ENCODE measurements at places on chromosomes 16 and 17. TPM values are rescaled to one million over a fixed set of nuclear protein-coding genes. Genes with fewer than 3 reads are reported as not detected.

GRCh38 chr16:87806641-87807546 lies 41.1 kb upstream of the KLHDC4 start:
- DNase-seq, result peak; percentile 85

DNA sequence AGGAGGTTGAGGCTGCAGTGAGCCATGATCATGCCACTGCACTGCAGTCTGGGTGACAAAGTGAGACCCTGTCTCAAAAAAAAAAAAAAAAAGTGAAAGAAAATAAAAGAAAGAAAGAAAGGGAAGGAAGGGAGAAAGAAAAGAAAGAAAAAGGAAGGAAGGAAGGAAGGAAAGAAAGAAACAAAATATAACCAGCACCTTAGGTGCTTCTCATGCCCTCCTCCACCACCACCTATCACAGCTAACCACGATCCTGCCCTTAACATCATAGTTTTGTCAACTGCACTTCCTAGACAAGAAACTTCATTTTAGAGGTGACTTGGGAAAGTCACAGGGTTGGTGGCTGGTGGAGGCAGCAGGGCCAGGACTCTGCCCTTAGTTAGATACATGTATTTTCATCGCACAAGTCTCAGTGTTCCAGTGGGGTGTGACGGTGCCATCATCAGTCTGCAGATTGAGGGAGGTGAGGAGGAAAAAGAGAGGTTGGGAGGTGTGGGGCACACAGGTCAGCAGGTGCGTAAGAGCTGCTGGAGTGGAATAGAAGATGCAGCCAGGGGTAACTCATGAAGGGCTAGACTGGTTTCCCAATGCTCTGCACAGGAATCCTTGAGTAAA lies 10.0 kb downstream of the SUPT4H1 start:
- no peak for DNase-seq

GRCh38 chr17:62693616-62694409 lies 66.3 kb downstream of the MRC2 start:
- no peak for DNase-seq

DNA sequence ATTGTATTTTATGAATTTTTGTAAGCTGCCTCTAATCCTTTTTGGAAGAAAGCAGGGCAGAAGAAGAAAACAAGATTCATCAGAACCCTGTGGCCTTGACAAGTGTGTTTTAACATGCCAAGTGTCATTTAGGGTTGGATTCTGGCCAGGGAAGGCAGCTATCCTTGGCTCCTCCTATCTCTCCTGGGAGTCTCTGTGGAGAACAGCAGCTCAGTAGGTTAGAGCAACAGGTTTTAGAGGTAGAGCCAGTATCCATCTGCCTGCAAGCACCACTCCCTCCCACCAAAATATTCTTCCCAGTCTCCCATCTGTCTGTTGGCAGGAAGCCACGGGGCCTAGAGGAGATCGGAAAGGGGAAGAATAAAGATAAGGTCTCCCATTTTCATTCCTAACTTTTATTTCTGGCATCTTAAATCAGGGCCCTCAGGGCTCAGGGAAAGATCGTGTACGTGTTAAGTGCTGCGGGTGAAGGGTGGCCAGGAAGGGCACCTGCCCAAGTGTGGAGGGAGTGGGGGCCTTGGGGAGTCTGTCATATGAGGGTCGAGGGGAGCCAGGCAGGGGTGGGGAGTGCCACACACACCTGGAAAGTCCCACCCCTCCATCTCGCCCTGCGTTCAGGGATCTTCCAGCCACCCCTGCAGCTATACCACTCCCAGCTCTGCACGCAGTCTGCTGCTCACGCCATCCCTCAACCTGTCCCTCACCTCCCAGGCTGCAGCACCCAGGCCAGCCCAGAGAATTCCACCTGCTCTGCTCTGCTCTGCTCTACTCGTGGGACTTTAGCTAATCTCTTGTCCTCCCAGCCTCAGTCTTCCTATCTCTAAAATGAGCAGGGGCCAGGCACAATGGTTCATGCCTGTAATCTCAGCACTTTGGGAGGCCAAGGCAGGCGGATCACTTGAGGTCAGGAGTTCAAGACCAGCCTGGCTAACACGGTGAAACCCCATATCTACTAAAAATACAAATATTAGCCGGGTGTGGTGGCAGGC lies 17.1 kb upstream of the CPSF4L start:
- DNase-seq, result no peak

DNA sequence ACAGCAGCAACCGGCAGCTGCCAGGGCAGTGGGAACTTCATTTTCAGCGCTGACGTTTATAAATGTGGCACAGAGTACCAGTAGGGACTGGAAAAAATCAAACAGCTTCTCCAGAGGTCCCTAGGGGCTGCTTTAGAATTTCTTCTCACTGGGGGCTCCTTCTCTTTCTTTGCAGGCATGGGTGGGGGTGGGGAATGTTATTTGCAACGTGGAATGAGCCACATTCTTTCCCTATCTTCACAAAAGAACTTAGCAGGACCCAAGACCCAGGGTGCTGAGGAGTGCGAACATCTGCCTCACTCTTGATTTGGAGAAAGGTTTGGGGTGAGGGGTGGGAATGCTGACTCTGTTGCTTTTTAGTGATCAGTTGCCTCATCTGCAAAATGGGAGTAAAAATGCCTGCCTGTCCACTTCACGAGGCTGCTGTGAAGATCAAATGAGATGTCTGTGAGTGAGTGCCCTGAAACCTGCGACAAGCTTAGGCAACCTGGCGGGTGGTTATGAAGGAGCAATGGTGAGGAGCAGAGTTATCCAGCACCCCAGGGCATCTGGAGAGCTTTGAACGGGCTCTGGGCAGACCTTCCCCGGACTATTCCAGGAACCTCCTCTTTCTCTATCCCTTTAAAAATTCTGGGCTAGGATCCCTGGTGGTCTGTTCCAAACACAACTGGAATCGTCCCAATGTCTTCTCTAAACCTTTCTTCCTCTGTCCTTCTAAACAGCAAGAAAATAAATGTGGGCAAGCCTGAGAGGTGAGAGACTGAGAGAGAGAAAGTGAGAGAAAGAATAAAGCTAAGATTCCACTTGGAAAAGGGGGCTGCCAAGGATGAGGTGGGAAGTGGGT lies 10.7 kb upstream of the PIPOX start:
- DNase-seq, result no peak

DNA sequence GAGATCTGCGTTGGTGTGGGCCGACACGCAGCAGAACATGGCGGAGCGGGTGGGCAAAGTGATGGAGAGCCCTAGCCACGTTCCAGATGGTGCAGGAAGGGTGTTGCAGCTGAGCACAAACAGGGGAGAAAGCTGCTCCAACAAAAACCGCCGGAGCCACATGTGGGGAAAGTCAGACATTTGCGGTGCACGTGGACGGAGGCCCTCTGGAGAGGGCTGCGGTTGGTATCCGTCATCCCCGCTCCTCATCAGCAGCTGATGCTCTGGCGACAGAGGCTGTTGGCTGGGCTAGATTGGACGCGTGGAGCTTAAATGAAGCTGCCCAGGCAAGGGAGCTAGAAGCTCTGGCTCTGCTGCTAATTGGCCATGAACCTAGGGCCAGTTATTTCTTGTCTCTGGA lies 43.5 kb upstream of the ADCY9 start:
- no peak for DNase-seq

The TAC4 gene
- total RNA-seq, result 17.1 TPM

- no peak for DNase-seq
Observed at GRCh38 chr16:86376837-86377236, 133.5 kb upstream of the FOXF1 start.

GRCh38 chr16:78768718-78769117 lies 669.3 kb downstream of the WWOX start:
- DNase-seq, result no peak

The ST6GALNAC1 gene
- total RNA-seq, result 1.7 TPM

DNA sequence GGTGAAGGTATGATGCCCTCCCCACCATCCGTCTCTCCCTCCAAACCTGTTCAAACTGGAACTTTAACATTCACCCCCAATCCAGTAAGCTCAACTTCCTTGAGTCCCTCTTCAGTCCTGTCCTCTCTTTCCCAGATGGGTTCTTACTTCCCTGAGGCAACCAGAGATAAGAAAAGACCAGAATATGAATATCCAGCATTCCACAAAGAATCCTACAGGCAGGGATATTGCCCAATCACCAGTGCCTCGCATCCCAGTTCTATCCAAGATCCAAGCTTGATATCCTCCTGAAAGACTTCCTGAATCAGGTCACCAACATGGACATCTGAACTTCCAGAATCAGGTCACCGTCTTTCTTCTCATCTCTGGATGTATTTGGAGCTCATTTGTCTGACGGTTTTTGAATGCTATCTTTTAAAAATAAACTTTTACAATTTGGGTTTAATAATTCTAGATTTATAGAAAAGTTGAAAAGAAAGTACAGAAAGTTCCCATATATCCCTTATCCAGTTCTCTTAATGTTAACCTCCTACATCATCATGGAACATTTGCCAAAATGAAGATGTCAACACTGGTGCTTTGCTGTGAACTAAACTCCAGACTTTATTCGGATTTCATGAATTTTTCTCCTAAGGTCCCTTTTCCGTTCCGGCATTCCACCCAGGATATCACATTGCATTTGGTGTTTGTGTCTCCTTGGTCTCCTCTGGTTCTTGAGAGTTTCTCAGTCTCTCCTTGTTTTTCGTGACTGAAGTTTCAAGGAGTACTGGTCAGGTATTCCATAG lies 13.7 kb upstream of the COL1A1 start:
- DNase-seq, result peak; percentile 42

DNA sequence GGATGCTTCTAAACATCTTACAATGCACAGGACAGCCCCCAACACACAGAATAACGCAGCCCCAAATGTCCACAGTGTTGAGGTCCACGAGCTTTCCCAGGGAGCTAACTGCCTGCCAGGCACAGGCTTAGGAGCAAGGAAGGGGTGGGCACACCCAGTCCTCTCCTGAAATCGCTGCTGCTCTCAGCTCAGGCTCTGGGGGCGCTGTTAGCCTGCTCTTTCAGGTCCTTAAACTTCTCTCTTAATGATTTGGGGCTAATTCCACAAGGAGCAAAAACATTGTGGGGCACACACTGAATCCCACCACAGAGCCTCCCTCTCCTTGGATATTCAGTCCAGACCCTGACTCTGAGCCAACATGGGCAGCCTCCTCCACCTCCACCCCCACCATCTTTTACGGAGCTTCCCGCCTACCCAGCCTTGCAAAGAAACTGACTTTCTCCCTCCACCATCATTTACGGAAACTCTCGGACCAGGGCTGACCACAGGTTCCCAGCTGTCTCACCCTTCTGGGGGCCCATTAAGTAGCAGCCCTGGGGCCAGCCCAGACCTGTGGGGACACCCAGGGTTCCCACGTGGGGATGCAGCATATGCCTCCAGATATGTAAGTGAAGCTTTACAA lies 1.1 kb downstream of the CD300H start:
- no peak for DNase-seq

The IL17C gene
- not detected for total RNA-seq

GRCh38 chr16:89184933-89185794 lies 13.6 kb downstream of the CDH15 start:
- no peak for DNase-seq

DNA sequence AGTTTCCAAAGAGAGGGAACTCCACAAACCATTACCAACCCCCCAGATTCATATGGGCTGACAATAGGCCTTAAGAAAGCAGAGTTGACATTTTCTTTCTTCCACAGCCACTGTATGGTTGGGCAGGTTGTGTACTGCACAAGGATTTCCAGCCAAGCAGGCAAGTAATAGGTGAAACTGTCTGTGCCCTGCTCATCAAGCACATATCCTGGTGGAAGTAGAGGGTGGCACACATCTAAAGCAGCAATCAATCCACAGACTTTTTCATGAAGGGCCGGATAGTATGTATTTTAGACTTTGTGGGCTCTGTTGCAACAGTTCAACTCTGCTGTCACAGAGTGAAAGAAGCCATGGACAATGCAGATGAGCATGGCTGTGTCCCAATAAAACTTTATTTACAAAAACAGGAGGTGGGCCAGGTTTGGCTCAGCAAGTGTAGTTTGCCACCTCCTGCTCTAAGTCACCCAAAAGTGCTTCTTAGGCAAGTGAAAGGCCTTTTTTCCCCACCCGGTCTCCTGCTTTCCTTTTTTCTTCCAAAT lies 63.4 kb downstream of the SNX20 start:
- DNase-seq, result no peak

- DNase-seq, result peak; percentile 77
Observed at GRCh38 chr16:82470620-82471152, 156.1 kb upstream of the CDH13 start.

DNA sequence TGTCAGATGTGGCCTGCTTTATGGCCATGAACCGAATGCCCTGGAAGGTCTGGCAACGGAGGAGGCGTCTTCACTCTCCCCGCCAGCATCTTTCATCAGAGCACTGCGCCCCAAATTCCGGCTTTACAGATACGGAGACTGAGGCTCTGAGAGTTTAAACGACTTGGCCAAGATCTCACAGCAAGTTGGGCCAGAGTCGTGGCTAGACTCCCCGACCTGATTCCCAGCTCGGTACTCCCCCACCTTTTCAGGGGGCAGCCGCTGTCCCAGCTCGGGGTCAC lies 1.7 kb downstream of the NGFR start:
- no peak for DNase-seq

The BAHCC1 gene
- 10.2 TPM for total RNA-seq

DNA sequence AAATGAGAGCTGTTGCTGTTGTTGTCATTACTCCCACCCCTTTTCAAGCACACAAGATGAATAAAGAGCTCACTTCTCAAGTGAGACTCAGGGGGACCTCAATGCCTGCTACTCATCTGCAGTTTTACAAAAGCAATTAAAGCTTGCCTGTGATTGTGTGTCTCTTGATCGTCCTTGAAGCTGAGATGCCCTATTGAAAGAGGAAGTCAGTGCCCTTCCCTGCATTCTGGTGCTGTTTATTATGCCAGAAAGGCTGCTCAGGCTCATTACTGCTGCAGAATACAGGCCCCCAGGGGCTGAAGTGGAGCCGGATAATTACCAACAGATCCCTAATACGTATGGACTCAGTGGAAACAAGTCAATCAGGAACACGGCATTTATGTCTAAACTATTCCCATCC lies 147.2 kb downstream of the HS3ST2 start:
- DNase-seq, result no peak

DNA sequence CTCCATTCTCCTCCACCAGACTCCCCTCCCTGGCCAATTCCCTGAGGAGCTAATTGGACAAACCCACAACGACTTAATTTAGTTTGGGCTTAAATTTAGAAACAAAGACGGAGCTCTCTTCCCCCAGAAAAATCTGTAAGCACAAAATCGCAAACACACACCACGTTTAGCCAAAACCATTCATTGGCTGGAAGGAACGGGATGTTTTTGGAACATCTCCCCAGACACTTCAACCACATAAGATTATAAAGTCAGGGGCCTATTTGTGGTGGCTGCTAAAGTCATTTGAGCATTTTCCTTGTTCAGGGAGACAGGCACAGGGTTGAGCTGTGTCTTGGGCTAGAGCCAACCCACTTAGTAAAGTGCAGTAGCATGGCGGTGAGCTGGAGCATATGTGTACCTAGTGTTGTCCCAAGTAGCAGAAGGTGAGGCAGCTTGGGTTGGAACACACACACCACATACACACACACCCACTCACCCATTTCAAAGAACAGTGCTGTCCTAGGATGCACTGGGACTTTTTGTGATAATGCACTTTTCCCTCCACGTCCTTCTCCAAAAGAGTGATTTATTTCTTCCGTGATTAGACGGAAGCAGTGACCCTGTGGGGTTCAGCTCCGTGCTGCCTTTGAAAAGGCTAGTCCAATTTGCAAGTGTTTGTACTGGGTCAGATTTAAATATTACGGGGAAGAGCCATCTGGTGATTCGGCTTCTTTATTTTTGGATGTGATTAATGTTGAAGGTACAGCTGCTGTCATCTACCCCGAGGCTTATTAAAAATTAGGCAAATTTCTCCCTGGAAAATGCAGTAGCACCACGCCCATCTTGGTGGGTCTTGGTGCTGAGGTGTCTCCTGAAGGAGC lies 32.2 kb downstream of the ELAC2 start:
- no peak for DNase-seq

The ACSM2A gene
- not detected for total RNA-seq

- DNase-seq, result no peak
Observed at GRCh38 chr17:66753126-66753920, 81.6 kb upstream of the CACNG5 start.

- DNase-seq, result peak; percentile 72
Observed at GRCh38 chr16:56013962-56014552, 138.9 kb upstream of the CES5A start.

The GLP2R gene
- not detected for total RNA-seq

All from Caco-2 (cell line).